ENCODE measurements at places on chromosomes 11 and 22.

GRCh38 chr11:46203746-46204145 is 73.7 kb upstream of the CREB3L1 start:
- no peak for DNase-seq

DNA sequence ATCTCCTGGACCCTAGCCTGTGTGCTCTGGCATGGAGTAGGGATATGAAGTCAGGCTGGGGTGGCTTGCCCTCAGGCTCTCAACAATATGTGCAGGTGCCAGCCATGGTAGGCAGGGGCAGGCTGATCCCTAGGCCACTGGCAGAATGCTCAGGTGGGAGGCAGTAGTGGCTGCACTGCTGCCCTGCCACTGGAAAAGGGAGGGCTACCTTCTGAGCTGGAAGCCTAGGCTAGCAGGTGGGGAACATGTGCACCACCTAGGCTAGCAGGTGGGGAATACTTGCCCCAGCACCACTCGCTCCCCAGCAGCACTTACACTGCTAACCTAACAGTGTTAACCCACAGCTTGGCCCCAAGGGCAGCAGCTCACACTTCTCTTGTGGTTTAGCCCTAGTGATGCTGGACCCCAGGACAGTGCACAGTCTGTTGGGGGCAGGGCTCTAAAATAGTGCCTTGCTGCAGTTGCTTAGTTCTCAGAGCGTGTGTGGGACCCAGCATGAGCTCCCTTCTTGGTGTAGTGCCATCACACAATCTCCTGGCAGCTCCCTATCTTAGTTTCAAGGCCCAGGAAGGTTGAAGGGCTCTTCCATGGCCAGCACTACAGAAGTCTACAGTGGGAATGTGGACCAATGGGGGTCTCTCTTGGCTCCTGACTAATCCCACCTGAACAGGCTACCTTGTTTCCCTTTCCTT is 130.8 kb downstream of the FCHSD2 start:
- DNase-seq, result no peak

- DNase-seq, result peak; percentile 47
Observed at GRCh38 chr11:66068154-66068821, 1.8 kb upstream of the PACS1 start.

GRCh38 chr11:1779806-1780699 is 16.3 kb upstream of the CTSD start:
- DNase-seq, result no peak

DNA sequence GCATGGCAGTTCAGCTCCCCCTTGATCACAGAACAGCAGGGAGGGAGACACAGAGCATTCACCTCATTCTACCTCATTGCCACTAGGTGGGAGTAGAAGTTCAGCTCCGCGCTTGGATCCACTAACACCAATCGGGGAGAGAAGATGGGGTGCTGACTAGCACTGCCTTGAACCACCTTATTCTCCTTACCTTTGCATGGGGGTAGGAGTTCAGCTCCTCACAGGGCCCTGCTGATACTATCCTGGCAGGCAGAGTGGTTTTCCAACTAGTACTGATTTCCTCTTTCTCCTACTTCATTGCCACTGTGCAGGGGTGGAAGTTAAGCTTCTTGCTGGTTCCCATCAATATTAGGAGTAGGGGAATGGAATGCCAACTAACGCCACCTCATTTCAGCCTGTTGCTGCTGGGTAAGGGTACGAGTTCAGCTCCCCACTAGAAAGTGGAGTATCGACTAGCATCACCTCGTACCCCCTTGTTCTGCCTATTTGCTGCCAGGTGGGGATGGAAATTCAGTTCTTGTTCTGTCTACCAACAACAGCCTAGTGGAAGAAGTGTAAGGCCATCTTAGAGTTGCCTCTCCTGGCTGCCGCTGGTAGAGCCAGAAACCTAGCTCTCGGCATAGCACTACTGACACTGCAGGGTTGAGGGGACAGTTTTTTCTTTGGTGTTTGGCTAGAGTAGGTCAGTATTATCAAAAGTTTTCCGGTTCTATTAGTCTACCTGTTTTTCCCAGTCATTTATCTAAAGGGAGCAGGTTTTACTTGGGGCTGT is 550.9 kb upstream of the CCDC90B start:
- DNase-seq, result no peak

DNA sequence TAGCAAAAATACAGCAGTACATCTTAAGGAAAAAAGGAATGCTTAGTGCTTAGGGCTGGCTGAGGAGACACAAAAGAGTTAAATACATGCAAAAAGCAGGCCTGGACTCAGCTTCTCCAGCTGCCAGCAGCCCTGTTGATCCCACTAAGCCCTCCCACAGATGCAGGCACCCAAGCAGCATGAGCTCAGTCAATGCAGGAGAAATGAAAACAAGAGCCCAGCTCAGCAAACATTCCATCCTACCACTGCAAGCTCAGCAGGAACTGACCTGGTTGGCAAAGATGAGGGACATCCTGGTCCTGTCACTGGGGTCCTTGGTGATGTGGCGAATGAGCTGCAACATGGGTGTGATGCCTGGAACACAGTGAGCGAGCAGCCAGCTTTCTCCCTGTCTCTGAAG is 5.8 kb downstream of the CYB5R2 start:
- DNase-seq, result no peak

GRCh38 chr11:77479746-77480352 is 6.0 kb upstream of the PAK1 start:
- no peak for DNase-seq

DNA sequence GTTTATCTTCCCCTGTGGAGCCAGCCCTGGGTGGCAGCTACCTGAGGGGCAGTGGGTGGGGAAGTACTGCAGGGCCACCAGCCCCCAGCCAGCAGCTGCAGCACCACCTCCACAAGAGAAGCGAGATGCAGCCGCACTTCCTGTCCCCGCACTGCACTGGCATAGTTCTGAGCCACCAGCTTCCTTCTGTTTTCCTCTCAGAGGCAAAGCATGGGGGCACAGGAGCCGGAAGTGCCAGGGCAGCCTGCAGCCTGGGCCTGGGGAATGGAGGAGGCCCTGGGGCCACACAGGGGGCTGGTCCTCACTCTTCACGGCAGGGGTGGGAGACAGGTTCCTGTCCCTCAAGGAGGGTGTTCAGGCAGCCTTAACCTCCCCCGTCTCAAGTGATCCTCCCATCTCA is 11.9 kb upstream of the SH3BP1 start:
- no peak for DNase-seq

- peak; percentile 51 for DNase-seq
Observed at GRCh38 chr11:126561327-126561893, 205.9 kb downstream of the ST3GAL4 start.

DNA sequence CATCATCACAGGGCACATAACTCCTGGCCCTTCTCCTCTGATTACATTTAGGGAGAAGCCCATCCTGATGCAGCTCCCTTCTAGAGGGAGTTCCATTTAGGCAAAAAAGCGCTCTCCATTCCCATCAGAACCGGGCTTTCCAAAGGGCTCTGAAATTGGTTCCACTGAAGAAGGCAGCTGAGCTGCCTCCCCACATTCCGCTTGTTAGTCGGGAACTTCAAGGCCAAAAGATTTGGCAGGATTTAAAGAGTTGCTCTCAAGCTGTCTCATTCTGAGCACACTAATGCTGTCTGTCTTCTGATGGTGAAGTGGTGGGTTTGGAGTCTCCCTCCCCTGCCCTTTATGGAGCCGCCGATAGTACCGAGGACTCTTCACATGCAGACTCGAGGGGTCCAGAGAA is 26.6 kb upstream of the CABP7 start:
- DNase-seq, result no peak

DNA sequence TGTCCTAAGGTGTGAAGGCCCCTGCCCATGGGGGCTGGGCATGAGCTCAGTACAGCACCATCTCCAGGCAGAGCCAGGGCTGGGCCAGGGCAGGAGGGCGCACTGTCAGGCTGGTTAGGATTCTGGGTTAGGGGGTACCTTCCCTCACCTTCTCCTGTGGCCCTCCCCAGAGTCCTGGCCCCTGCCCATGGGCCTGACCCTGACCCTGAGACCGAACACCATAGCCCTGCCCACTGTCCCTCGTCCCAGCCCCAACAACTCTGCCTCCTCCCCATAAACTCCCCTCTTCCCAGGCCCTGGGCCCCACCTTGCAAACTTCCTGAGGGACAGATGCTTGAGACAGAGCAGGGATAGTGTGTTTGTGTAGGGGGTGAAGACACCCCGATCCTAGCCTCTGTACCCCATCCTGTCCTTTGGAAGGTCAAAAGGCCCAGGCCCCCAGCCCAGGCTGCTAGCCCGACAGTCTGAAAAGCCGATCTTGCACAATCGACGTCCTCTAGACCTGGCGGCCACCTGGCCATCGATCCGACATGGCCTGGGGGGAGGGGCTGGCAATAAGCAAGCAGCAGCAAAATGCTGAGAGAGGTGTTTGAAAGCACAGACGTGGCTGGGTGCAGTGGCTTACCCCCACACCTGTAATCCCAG is 2.7 kb upstream of the TMPRSS6 start:
- no peak for DNase-seq

DNA sequence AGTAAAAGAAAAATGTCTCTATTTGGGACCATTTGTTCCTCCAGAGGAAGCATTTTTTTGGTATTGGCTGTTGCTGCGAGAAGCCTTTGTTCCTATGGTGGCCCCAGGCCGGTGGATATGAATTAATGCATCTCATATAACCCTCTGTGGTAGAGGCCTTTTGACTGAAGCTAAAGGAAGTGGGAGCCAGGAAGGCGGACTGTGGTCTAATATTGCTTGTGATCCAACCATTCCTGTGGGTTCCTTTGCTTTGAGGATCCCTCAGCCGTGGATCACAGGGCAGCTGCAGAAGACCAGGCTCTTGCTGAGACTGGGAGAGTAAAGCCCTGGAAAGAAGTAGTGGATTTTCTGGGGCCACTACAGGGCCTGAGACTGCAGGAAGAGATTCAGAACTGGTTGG is 68.3 kb upstream of the NAV2 start:
- no peak for DNase-seq

DNA sequence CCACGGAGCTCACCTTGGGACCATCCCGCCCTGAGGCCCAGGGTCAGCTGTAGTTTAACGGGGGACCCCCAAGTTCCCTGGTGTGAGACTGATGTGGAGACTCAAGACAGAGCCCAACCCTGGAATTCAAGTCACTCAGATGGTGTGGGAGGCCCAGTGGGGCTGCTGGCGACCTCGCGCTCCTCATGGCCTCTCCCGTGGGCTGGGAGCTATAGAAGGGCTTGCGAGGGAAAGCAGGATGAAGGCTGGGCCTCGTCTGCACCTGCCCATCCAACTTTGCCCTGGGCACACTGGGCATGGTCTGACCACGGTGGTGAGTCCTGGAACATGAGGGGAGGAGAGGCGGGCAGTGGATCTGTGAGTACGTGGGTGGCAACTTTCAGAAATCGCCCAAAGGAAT is 13.6 kb upstream of the TTLL12 start:
- DNase-seq, result no peak
